Activated CD4-positive, alpha-beta T cell treated with anti-CD3 and anti-CD28 coated beads for 48 hours (primary cell): ENCODE measurements at places on chromosomes 1 and 21.
A peak's percentile ranks its signal among the peaks of the same experiment; 100 is the strongest.

GRCh38 chr1:201020721-201021629 lies 2.5 kb downstream of the KIF21B start:
- DNase-seq, result peak; percentile 62

DNA sequence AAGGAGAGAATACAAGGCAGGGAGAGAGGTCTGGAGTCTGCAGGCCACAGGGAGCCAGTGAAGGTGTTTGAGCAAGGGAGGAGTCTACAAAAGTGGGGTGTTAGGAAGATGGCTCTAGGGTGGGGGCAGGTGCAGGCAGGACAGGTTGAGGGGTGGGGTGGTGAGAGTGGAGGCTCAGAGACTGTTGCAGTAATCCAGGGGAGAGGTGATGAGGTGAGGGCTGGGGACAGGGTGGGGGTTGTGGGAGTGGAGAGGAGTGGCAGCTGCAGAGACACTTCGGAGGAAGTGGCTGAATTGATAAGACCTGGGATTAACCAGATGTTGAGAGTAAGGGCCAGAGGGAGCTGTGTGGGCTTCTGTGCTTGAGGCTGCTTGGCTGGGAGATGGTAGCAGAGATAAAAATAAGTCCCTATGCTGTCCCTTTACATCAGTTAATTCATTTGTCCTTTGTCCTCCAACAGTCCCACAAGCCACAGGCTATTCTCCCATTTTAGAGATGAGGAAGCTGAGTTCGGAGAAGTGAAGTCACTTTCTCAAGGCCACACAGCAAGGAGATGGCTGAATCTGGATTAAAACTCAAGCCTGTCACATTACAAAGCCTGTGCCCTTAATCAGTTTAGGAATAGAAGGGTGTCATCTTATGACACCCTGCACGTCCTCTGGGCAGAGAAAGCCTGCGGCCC lies 54.8 kb upstream of the SYNC start:
- DNase-seq, result no peak

DNA sequence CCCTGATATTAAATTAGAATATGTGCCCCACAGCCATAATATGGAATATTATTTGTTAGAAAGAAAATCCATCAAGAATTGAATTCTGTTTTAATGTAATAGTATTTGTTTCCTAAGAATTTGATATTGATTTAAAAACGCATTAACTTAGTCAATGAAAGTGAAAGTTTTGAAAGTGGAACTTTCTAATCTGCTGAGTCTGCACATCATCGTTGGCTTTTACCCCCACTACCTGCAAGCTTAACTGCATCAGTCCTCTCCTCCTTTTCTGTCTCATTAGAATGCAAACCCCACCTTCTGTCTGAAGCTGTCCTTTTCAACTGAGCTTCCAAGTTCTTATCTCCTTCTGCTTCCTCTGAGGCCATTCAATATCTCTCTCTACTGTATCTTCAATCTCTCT lies 42.5 kb downstream of the XCL1 start:
- DNase-seq, result no peak

- DNase-seq, result no peak
These were observed 96.3 kb upstream of the ACTL8 start for GRCh38 chr1:17658837-17659236.

DNA sequence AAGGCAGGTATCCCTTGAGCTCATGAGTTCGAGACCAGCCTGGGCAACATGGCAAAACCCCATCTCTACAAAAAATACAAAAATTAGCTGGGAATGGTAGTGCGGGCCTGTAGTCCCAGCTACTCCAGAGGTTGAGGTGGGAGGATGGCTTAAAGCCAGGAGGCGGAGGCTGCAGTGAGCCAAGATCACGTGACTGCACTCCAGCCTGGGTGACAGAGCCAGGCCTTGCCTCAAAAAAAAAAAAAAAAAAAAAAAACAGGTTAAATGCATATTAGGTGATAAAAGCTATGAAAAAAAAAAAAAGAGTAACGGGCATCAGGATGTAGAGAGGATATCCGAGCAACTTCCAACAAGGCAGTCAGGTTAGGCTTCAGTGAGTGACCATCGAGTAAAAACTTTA lies 2.8 kb upstream of the SRRM1 start:
- no peak for DNase-seq

- DNase-seq, result no peak
These were observed 66.0 kb downstream of the PGBD5 start for GRCh38 chr1:230359992-230360668.

DNA sequence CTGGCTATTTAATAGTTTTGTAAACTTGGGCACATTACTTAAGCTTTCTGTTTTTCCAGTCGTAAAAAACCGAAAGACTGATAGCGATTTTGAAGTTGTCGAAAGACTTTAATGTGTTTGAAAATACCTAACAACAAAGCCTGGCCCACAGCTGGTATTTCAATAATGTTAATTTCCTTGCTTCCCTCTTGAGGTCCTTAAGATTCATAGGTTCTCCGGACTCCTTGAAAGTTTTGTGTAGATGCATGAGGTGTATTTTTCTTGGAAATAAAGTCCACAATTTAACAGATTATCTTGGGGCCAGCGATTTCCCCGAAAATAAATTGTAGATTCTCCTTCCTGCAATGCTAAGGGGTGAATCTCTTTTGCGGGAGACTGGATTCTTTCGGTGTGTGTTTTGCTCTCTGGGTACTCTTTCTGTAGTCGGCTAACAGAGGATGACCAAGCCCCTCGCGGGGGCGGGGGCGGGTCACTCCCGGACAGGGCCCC lies 735 bp upstream of the YTHDF2 start:
- DNase-seq, result no peak

- no peak for DNase-seq
These were observed 12.6 kb upstream of the MRPS14 start for GRCh38 chr1:175035865-175036264.

DNA sequence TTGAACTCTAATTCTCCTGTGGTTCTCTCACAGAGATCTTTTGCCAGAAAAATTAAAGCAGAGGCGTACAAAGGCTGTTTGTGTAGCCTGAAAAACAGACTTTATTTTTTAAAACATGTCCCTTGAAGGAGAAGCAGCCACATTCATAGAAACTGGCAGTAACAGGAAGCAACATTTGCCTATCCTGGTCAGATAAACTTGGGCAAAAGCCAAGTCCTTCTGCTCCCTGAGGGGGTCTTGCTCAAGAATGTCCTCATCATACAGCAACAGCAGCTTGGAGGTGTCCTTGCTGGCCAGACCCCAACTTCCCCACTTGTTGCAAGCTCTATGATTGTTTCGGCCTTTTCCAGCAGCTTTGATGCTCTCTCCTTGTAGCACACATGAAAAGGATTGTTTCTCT lies 36.3 kb downstream of the MSTO1 start:
- DNase-seq, result no peak

- no peak for DNase-seq
These were observed 5.8 kb downstream of the ATP1B1 start for GRCh38 chr1:169112241-169112640.

DNA sequence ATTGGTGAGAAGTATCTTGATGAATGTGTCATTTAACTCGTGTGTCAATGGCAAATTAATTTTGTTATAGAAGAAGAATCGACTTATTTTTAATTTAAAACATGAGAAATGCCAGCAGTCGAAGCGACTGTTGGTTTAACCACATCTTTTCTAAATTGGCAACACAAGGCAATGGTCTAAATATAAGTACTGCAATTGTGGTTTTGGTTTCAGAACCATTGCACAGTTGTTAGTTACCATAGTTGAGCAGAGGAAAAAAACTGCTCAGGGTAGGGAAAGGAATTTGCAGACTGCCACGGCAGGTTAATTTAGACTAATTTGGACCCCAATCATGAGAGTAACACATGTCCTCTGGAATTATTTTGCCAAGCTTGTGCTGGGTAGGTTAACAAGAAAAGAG lies 185.6 kb upstream of the RUNX1 start:
- no peak for DNase-seq

- no peak for DNase-seq
These were observed 917 bp downstream of the STX12 start for GRCh38 chr1:27773826-27774445.

- no peak for DNase-seq
These were observed 26.6 kb downstream of the LRRC8C start for GRCh38 chr1:89659322-89660081.

GRCh38 chr1:230400007-230400344 lies 26.2 kb downstream of the PGBD5 start:
- DNase-seq, result no peak
